Activated T-cell treated with anti-CD3 and anti-CD28 coated beads, Interleukin-2, amount 50 U/mL, for 48 hours (primary cell): ENCODE measurements at places on chromosomes 7 and 10.

GRCh38 chr7:128191136-128191844 lies 49.8 kb upstream of the LEP start:
- DNase-seq: no peak

DNA sequence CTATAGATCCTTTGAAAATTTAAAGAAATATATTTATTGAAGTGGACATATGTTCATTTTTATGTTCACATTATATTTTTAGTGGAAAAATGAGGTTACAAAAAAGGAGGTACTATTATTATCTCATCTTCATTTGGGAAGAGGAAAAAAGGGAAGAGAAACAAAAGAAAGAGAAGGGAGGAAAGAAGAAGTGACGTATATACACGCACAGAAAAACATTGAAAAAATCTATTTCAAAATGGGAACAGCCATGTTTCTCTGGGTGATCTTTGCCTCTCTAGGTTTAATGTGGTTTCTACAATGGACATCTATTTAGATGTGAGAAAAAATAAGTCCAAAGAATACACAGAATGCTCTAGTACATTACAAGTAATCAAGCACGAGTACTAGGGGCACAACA lies 14.8 kb downstream of the ANK3 start:
- no peak for DNase-seq

GRCh38 chr7:40694026-40694809 lies 559.4 kb downstream of the SUGCT start:
- no peak for DNase-seq

DNA sequence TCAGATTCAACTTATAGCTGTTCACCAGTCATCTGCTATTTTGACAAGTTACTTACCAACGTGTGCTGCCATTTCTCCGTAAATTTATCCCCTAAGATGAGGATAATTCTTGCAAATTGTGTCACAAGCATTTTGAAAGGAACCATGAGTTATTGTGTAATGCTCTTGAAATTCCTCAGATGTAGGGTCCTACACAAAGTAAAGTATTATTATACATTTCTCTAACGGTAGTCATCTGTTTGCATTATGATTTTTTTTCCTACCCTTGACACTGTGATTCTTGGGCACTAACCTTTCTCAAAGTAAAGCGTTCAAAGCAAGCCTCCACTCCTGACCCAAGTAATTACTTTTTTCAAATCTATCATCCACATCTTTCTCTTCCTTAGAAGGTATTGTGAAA lies 8.1 kb downstream of the HERC4 start:
- no peak for DNase-seq

DNA sequence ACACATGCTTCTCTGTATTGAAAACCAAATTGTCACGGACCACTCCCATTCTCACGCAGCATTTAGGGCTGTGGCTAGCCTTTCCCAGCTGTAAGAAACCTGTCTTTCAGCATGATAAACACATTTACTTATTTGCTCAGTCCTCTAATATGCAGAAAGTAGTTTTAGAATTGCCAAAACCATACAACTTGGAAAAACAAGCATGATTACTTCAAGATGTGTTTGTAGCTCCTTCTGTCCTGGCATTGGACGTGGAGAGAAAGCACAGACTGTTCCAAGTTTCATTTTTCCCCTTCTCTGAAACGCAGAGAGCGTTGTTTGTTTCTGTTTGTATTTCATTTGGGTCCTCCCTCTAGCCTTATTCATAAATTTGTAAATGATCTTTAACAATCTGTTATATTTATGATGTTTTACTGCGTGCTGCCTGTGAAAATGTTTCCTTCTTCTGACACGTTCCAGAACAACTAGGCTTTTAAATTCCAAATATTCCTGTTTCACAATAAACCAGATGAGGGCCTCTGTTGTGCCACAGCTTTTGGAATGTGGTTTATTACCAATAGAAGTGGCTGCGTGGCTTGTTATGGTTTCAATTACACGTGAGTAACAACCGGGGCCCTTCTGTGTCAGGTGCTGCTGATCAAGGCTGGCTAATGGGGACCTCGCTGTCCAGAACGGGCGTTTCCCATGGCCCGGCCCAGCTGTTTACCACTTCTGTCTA lies 26.1 kb downstream of the MNX1 start:
- DNase-seq: no peak
